ENCODE measurements at places on chromosomes 4 and X.

GRCh38 chrX:15855568-15856221, 1.1 kb upstream of the AP1S2 start:
- DNase-seq = no peak

- no peak for DNase-seq
Measured at GRCh38 chr4:10108391-10108790, 8.2 kb downstream of the WDR1 start.

DNA sequence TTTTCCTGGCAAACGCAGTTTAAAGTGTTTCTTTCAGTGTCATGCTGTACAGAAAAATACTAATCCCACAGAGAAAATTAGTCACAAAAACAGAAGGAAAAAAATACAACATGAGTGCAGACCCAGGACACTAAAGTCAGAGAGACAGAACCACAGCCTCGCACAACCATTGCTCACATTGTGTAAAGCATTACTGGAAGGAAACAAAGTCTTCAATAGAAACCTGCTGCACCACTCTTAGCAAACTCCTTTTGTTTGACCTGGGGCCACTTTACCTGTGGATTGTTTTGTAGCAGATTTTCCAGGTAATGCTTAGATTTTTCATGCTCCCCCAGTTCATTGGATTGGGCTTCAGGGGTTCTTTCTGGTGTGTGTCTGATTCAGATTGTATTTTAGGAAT, 131.8 kb upstream of the TMLHE start:
- DNase-seq = no peak

DNA sequence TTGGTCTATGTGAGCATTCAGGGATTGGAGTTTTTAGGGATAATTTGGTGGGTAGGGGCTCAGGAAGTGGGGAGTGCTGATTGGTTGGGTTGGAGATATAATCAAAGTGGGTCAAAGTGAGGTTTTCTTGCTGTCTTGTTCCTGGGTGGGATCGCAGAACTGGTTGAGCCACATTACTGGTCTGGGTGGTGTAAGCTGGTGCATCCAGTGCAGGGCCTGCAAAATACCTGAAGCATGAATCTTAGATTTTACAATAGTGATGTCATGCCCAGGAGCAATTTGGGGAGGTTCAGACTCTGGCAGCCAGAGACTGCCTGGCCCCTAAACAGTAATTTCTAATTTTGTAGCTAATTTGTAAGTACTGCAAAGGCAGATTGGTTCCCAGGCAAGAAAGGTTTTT, 665.6 kb upstream of the PRKX start:
- DNase-seq = no peak

DNA sequence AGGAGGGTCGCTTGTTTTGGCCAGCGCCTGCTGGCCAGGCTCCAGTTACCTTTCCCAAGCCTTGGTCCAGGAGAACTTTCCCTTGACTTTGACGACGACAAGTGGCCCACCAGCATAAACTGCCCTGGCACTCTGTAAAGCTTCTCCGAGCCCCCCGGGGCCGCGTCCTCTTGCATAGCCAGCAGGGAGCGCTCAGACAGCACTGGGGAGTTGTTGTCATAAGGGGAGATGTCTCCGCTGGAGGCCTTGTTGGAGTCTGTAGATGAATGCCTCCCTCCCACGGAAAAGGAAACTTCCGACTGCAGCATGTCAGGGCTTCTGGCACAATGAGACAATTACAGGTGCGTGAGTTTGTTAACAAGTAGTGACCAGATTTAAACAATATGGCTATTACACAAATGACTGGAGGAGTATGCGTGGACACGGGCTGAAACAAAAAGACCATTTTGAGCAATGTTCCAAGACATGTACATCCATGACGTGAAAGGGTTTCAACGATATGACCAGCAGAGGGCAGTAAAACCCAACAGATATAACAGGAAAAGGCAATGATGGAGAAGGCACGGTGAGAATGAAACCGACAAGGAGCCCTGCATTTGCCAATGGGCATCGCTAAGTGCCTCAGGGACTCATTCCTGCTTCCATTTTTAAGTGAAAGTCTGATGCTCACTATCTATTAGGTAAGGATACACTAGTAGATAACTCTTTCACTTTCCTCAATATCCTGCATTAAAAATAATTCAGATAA, 33.0 kb downstream of the HCCS start:
- peak; percentile 51 for DNase-seq

- no peak for DNase-seq
Measured at GRCh38 chrX:139691493-139691842, 16.5 kb downstream of the MCF2 start.

GRCh38 chrX:1264556-1264955, 4.1 kb upstream of the CSF2RA start:
- DNase-seq = no peak

- peak; percentile 71 for DNase-seq
Measured at GRCh38 chr4:173014113-173014558, 154.5 kb upstream of the GALNT7 start.

DNA sequence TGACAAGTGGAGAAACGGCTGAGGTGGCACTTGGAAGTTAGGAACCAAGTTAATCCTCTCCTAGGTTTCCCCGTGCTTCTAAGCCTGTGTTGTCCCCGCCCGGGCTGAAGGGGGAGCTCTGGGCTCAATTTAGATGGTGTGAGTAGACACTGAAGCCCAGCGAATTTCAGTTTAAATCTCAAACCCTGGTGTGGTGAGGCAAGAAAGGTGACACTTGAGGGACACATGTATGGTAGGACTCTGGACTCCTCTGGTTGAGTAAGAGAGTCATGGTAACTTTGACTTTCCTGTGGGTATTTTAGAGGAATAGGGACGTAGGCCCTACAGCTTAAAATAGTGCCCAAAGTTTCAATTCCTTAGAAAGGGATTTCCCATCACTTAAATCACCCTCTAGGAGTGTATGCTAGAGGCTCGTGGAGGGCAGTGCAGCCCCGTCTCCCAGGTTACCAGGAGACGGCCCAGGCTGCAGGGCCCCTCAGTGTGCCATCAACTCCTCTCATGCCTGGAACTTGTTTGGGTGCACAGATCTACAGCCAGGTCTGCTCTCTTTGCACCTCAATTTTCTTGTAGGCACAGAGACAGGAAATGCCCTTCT, 24.0 kb downstream of the HAND2 start:
- DNase-seq = peak; percentile 75

GRCh38 chr4:27270435-27270834, 409.8 kb downstream of the STIM2 start:
- DNase-seq = no peak

GRCh38 chr4:184251670-184251980, 34.0 kb upstream of the ENPP6 start:
- no peak for DNase-seq

DNA sequence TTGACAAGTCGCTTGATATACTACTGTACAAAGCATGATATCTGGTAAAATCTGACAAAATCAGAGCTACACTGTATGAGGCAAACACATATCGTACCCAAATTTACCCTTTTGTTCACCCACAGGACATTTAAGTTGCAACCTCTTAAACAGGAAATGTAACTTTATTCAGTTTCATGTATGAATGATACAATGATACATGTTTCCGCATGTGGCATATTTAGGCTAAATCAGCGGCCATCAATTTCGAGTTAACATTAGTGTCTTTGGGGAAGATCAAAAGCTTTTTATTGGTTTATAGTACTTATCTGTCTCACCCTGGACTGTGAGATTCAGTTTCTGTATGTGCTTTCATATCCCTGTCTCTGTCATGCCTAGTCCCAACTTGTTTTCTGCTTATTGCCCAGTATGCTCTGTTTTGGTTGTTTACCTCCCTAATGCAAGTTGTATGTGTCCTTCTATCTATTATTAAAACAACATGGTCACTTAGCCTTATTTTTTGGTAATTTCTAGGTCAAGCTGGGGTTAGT, 97.3 kb upstream of the HPRT1 start:
- no peak for DNase-seq

GRCh38 chr4:113094331-113094730, 44.9 kb downstream of the ANK2 start:
- no peak for DNase-seq

- no peak for DNase-seq
Measured at GRCh38 chrX:78708816-78709215, 38.7 kb upstream of the LPAR4 start.

DNA sequence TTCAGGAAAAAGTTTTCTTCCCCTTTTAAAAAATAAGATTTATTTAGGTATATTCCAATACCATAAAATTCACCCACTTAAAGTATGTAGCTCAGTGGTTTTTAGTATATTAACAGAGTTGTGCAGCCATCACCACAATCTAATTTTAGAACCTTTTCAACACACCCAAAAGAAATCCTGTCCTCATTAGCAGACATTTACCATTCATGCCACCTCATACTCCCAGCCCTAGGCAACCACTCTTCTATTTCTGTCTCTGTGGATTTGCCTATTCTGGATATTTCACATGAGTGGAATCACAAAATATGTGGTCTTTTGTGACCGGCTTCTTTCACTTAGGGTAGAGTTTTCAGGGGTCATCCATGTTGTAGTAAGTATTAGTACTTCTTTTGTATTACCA, 7.4 kb downstream of the ZNF81 start:
- no peak for DNase-seq

DNA sequence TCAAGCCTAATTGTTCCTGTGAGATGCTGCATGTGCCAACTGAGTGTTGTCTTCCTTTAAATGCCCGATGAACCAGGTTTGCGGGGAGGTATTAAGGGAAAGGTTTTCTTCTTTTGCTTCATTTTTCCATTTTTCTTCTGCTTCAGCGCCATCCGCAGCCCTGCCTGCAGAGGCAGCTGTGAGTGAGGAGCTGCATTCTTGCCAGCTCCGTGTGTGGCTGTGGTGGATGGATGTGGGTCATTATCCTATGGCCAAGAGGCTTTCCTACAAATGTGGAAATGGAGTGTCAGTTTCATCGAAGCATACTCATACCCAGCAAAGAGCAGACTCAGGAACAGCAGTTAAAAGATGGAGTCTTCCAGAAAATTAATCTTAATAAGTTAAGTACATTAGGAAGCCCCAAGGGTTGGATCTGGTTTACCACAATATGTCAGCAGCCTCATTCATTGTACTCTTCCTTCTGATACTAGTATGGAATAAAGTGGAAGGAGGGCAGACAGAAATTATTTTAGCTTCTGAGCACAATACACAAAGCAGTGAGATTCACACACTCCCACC, 37.6 kb downstream of the TNIP3 start:
- DNase-seq = no peak

- DNase-seq = no peak
Measured at GRCh38 chr4:118826723-118827444, 9.0 kb downstream of the SEC24D start.

Data from Kasumi-1 (cell line).